Stimulated activated CD4-positive, alpha-beta T cell treated with anti-CD3 and anti-CD28 coated beads, Interleukin-4, amount 100 ng/mL, for 48 hours (primary cell): ENCODE measurements at places on chromosomes 13 and 19.

- DNase-seq, result peak; percentile 19
Observed at GRCh38 chr19:16001481-16002312, 52.9 kb downstream of the OR10H4 start.

- DNase-seq, result no peak
Observed at GRCh38 chr19:47353307-47353712, 4.2 kb downstream of the DHX34 start.

DNA sequence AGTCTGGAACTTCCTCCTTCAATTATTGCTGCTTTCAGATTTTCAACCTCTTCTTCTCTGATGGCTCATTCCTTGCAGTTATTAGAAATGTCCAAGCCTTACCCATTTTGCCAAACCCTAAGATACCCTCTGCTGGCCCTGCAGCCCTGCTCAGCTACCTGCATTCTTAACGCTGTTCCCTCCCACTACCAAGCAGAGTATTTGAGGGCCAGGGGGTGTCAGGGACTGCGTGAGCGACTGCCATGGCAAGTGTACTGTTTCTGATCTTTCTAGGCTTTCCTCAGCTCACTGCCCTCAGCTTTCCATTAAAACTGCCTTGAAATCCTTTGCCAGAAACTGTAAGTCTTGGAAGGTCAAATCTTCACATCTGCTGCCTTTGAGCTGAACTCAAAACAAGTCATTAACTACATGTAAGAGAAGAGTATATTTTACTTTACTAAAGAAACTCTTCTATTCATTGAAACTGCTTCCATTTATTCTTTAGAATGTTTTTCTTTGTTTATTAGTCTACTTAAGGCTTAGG is 41.0 kb downstream of the HS6ST3 start:
- DNase-seq, result no peak

DNA sequence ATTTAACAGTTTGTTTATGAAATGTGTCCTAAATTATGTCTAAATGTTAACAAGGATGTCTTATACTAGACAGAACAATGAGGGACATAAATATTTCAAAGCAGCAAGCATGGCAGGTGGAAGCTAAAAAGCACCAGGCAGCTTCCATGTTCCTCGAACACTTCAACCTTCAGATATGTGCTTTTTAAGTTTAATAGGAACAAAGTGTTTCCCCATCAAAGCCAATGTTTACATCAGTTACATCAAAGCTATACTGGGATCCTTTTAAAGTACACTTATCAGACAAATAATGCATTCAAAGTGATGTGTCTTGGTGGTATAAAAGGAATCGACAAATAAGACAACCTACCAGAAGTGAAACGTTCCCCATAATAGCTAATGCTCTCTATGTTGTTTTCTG is 2841.1 kb upstream of the PCDH20 start:
- no peak for DNase-seq

DNA sequence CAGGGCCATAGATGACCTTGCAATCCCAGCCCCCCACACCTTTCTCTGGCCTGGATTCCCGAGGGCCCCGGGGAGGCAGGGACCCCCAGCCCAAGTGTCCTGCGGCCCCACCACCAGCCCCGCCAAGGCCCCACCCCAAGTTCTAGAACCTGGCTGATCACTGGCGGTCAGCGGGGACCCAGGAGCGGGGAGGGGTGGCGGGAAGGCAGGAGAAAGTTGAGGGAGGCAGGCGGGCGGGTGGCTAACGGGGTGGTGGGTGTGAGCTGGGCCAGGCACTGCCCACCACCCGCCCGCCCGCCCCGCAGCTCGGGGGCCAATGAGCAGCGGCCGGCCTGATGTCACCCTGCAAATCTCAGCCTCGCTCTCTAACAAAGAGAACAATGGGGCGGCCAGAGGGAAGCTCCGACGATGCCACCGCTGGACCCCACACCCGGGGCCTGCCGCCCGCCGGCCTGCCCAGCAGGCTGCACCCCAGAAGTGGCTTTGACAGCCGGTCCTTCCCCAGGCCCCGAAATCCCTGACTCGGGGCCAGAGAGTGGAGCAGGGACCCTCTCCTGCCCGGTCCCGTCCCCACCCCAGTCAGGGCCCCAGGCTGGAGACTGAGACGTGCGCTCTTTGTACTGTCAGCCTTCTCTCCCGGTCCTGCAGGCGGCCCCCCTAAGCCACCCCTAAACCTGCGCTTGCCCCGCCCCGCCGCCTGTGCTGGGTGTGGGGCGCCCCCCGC is 1.6 kb downstream of the MEX3D start:
- no peak for DNase-seq

- no peak for DNase-seq
Observed at GRCh38 chr13:112374271-112374670, 1.9 kb upstream of the SPACA7 start.

GRCh38 chr13:52975161-52975560 is 53.5 kb upstream of the OLFM4 start:
- DNase-seq, result no peak

DNA sequence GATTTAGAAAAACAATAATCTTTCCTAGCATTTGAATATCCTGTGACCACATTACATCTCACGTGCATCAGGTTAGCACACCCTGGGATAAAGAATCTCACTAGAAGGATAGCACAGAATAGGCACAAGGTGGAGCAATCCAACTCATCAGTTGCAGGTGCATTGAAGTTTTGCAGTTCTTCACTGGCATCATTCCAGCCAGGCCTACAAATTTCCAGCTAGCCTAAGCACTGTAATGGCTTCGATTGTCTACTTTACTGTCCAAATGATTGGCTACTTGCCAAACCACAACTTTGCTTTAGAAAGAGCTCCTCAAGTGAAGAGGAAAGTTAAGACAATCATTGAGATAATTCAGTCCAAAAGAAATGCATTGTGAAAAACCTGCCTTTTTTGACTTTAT is 89.5 kb downstream of the SPRY2 start:
- no peak for DNase-seq

GRCh38 chr19:49635530-49636232 is 4.3 kb downstream of the RRAS start:
- DNase-seq, result no peak

DNA sequence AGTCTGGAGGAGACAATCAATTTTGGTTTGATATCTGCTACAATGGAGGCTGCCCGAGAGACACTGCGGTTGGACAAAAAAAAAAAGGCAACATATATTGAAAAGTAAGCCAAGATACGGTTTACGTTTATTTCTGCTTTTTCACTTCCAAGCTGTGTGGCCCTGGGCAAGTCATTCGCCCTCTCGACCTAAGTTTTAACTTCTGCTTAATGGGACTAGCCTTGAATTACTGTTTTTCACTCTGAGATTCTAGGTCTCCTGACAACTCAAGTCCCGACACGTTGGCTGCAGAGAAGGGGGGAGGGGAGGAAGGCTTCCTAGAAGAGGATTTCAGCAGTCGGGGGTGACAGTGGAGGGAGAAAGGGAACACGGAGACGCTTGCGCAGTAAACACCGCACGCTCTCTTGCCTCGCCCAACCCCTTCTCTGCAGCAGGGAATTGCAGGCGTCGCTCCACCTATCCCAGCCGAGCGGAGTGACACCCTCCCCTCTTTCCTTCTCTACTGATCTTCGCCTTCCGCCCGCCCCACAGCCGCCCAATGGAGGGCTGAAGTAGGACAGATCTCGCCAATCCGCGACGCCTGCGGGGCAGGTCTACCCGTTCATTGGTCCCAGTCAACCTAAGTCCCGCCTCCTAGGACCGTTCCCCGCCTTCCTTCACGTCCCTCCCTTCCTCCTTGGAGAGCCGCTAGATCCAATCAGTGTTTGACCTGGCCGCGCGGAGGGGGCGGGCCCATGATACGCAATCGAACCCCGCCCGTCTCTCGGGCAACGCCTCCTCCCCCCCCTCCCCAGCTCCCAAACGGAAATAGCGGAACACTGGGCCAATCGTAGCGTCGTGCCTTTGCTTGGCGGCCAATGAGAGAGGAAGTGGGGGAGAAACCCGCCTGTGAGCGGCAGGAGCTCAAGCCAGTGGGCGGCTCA is 533 bp upstream of the AP2A1 start:
- DNase-seq, result peak; percentile 97

DNA sequence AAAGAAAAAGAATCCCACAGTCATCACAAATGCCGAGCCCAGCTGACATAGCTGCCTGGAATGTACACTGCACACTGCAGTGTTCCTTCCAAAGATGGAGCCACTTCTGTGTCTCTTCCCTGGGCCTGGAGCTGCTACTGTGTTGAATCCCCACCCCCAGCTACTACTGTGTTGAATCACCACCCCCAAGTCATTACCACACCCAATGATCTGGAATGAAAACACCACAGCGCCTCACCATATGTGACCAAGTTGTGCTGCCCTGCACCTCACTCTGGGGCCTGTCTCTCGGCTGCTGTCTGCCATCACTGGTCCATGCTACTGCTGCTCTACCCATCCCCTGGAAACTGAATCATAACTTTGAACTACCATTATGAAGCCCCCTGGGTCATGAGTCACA is 861.2 kb downstream of the UQCRFS1 start:
- no peak for DNase-seq

DNA sequence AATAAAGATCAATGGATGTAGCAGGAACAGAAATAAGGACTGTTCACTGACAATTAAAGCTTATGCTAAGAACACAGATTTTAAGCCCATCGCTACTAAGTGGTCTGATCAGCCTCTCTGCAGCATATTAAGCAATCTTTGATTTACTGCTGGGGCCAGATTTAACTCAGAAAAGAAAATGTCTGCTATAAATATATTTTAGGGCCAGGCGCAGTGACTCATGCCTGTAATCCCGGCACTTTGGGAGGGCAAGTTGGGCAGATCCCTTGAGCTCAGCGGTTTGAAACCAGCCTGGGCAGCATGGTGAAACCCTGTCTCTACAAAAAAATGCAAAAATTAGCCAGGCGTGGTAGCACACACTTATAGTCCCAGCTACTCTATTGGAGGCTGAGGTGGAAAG is 43.0 kb downstream of the METTL21C start:
- DNase-seq, result no peak

GRCh38 chr19:9969688-9969975 is 33.3 kb upstream of the OLFM2 start:
- DNase-seq, result no peak

DNA sequence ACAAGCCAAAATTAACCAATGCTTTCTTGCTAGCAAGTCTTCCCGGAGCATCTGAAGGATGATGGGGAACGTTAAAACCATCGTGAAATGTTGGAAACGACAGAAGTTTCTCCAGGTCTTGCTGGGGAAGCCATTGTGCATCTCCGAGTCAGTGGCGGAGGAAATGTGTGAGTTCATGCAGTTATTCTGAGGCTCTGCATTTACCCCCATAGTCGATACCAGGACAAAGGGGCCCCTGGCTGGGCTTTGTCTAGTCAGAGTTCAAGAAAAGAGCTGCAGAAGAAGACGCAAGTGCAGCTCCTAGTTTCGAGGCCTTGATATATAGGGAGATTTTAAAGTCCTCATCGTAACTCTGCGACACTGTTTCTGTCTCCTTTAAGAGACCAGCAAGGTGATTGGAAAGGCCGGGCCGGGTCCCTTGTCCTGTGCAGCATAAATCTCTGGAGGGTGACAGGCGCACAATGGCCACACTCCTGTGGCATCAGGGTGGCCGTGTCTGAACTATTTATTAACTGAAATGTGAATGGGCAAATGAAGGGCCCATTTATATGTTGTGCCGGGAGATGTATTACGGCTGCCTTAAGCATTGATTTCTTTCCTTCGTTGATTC is 172.0 kb downstream of the TEX29 start:
- DNase-seq, result no peak

GRCh38 chr13:97261254-97262005 is 39.3 kb downstream of the MBNL2 start:
- no peak for DNase-seq

GRCh38 chr13:24632382-24633121 is 47.7 kb upstream of the ATP12A start:
- DNase-seq, result no peak

DNA sequence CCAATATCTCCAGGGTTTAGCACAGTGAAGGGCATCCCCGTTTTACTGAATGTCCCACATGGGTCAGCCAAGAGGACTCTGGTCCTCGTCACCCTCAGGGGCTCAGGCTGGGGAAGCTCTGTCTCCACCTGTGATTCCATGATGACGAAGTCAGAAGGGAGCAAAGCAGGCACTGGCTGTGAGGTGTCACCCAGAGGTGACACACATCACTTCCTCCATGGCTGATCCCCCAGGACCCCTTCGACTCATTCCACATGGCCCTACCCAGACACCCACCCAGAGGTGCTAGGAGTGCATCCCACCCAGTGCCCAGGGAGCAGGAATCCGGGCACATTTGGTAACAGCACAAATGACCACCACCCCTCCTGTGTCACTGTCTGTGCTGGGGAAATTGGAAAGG is 145.2 kb upstream of the VSTM2B start:
- DNase-seq, result no peak

DNA sequence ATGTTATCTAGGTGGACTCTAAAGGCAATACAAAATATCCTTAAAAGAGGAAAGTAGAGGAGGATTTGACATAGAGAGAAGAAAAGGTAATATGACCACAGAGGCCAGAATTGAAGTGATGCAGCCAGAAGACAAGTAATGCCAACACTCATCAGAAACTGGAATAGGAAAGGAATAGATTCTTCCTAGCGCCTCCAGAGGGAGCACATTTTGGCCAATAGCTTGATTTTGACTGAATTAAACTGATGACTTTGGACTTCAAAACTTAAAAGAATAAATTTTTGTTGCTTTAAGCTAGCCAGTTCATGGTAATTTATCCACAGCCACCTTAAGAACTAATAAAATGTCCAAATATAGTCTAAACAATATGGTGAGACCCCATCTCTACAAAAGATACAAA is 1921.9 kb downstream of the OLFM4 start:
- DNase-seq, result no peak

- no peak for DNase-seq
Observed at GRCh38 chr19:40272261-40272660, 12.9 kb downstream of the AKT2 start.

GRCh38 chr13:96992633-96993032 is 1.6 kb downstream of the OXGR1 start:
- DNase-seq, result no peak

DNA sequence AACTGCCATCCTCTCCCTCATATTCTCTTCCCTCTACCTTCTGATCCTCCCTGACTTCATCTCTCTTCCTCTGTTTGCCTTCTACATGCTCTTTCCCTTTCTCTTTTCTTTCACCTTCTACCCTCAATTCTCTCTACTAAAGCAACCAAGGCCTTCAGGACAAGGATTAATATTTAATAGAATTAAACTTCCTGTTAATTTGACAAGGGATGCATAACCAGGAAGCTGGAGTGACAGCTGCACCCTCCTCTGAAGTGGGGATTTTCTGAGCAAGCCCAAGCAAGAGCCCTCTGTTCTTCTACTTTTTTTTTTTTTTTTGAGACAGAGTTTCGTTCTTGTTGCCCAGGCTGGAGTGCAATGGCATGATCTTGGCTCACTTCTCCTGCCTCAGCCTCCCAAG is 63.4 kb upstream of the MED4 start:
- DNase-seq, result no peak

DNA sequence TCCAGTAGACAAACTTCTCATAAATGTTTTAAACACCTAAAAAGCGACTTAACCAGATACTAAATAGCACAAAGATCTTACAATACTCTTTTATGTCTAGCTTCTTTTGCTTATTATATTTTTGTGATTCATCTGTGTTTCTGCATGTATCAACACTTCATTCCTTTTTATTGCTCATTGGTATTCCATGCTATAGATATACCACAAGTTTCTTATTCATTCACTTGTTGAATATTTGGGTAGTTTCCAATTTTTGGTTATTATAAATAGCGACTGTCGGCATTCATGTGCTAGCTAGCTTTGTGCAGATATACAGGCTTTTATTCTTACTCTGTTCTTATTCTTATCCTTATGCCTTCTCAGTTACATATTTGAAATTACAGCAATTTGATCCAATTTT is 50.0 kb upstream of the RGCC start:
- no peak for DNase-seq
